Amniotic stem cell (primary cell): ENCODE measurements at places on chromosomes 7 and 10.

- DNase-seq = no peak
Measured at GRCh38 chr10:90947030-90947960, 26.4 kb upstream of the ANKRD1 start.

- DNase-seq = no peak
Measured at GRCh38 chr7:131224996-131225395, 102.7 kb upstream of the MKLN1 start.

- DNase-seq = no peak
Measured at GRCh38 chr10:103067956-103068355, 125.1 kb downstream of the NT5C2 start.

DNA sequence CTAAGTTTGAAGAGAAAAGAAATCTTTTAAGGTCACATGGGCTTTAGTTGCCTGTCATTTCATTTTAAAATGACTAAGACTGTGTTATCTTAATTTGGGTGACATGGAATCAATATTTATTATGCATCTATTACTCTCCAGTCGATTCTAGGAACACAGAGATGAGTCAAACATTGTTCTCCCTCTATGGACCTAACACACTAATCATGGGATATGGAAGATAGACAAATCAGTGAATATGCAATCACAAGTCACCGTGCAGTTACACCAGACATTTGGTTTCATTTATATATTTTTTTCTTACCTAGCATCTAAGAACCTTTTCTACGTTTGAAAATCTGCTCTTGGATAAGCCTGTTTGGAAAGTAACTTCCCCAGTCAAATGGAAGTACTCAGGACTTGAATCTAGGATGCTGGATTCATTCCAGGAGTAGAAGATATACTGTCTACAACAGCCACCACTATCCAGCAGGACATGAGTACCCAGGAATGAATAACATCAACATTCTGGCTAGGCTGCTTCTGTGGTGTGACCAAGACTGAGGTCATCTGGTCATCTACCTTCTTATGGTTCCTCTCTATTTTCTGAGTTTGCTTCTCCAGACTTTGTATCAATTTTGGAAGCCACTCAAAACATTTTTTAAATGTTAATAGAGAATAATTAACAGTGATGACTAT is 902.9 kb upstream of the LRRN3 start:
- no peak for DNase-seq

GRCh38 chr7:68155676-68156075 is 1159.0 kb downstream of the TYW1 start:
- no peak for DNase-seq

DNA sequence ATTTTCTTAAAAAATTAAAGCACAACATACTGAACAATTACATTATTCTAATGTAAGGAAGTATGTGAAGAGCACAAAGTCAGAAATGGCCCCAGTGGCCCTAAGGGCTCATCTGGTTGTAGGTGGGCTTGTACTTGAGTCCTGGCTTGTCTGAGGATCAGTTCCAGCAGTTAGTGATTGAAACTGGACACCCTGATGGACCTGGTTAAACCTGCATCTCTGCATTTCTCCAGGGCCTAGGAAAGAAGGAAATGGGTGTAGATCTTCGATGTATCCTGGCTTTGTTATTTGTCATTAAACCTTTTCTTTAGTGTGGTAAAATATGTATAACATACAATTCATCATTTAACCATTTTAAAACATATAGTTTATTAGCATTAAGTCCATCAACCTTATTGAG is 9.7 kb upstream of the AKR1C2 start:
- DNase-seq = no peak

- no peak for DNase-seq
Measured at GRCh38 chr10:101720606-101721230, 25.7 kb upstream of the FBXW4 start.

GRCh38 chr7:24879291-24879690 is 100.7 kb downstream of the OSBPL3 start:
- DNase-seq = no peak

GRCh38 chr7:150516956-150517745 is 2.5 kb downstream of the GIMAP7 start:
- no peak for DNase-seq

- DNase-seq = no peak
Measured at GRCh38 chr10:125707541-125708468, 11.7 kb upstream of the EDRF1 start.

- no peak for DNase-seq
Measured at GRCh38 chr7:46489106-46489505, 568.0 kb upstream of the IGFBP3 start.

GRCh38 chr7:23264916-23265458 is 18.4 kb downstream of the GPNMB start:
- no peak for DNase-seq

- DNase-seq = no peak
Measured at GRCh38 chr7:135808206-135808605, 59.6 kb upstream of the FAM180A start.

- DNase-seq = no peak
Measured at GRCh38 chr7:425794-426188, 93.9 kb downstream of the PDGFA start.

DNA sequence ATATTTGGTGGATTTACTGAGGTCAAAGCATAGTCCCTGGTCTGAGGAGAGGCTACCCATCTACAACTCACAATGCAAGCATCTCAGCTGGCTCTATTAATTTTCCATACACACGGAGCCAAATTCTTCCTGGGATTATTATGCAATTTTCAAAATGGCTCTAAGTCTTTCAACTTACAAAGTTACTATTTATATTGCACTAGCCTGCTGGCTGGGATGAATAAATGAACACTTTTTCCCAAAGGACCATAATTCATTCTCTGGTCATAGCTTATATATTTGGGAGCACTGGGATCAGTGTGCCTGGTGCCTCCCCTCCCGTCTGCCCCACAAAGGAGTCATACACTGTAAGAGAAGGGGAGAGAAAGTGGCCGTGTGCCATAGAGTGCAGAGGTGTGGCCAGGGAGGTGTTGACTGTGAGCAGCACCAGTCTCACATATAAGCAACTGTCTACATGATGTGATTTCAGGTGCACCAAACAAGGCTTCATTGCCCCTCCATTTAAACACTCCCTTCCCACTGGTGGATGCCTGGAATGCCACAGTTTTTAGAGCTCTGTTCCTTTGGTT is 88.6 kb downstream of the ZNF92 start:
- no peak for DNase-seq

DNA sequence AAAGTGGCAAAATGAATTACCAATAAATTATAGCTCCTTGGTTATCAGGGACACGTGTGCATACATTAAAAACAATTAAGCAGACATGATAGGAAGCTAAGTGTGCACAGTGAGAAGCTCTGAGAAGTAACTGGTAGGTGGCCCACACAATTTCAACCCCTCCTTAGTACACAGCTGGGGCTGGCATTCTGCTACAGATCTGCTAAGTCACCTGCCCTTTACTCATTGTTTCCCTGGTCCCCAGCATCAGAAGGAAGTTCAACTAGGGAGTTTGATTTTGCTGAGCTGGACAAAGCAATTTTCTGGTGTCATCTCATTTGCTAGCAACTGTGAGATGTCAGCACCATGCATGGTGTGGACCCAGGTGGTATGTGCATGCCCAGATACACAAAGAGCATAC is 424.1 kb upstream of the NPVF start:
- no peak for DNase-seq

GRCh38 chr10:125080984-125081383 is 79.4 kb downstream of the CTBP2 start:
- DNase-seq = no peak

DNA sequence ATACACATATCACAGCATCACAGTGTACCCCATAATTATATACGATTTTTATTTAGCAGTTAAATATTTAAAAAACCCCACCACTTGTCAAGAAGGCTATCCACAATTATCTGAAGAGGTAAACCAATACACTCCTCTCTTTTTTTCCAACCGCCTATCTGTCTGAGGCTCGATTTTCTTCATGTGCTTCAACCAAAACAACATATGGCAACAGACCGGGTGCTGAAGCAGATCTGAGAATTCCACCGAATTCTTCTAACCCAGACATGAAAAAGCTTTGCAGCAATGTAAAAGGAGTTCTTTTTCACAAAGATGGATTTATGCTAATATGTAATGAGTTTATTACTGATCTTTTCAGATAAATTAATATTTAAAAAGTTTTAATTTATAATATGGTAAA is 132.4 kb upstream of the RHEB start:
- DNase-seq = no peak

DNA sequence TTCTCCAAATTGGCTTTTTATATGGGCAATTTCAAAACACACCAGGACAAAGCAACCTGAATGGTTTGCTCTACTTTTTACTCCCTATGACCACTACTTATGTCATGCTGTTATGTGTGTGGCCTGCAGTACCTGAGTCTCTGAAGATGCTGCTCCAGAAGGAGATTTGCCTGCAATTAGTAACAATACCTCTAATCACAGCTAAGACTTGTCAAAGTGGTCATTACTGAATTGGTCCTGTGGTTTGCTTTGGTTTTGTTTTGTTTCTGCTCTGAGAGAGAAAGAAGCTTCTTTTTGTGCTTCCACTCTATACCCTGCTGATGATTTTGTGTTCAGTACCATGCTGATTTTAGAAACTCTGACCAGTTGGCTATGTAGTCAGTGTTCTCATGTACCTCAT is 25.5 kb downstream of the HGF start:
- no peak for DNase-seq

DNA sequence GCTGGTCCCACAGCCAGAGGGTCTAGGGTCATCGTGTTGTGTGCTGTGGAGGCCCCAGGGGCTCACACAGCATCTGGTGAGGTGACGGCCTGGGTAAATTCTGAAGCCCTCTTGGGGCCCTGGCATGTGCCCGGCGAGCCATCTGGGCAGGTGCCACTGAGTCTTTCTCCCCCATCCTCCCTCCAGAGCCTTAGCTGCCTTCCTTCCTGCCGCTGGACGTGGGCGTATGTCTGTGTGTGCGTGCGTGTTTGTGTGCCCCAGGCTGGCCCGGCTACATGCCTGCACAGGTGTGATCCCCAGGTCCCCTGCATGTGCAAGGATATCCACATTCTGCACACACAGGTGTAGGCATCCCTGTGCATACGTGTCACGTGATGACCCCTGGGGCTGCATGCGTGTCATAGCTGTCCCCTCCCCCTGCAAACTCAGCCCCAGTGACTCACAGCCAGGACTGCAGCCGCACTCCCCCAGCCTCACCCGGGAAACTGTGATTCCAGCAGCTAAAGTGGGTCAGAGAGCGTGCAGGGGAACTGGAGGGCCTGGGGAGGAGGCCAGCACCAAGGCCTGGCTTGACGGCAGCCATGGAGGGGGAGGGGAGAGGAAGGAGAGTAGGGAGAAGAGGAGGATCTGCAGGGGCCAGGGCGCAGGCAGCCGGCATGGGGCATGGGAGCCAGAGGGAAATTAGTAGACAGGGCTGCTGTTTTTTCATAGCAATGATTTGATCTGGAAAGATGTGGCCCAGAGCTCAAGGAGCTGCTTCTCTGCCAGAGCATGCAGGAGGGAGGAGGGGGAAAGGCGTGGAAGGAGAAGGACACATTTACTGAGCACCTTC is 46.4 kb downstream of the ELFN1 start:
- DNase-seq = no peak

- DNase-seq = no peak
Measured at GRCh38 chr7:102318482-102318971, 31.9 kb downstream of the SH2B2 start.

DNA sequence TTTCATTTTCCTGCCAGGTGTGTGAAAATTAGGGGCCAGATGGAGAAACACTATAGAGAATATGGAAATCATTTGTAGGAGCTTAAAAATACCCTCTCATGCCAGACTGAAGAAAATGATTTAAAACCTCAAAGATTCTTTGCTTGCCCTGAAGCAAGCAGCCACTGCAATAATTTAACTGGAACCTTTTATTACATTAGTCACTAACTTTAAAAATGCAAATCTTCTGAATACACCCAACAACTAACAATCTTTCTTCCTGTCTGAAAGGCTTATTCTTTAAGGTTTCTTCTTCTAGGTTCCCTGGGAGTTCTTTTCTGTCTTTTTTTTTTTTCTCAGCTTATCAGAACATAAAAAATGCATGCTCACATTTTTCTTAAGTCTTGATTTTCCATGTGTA is 238.5 kb upstream of the KMT2E start:
- DNase-seq = no peak

DNA sequence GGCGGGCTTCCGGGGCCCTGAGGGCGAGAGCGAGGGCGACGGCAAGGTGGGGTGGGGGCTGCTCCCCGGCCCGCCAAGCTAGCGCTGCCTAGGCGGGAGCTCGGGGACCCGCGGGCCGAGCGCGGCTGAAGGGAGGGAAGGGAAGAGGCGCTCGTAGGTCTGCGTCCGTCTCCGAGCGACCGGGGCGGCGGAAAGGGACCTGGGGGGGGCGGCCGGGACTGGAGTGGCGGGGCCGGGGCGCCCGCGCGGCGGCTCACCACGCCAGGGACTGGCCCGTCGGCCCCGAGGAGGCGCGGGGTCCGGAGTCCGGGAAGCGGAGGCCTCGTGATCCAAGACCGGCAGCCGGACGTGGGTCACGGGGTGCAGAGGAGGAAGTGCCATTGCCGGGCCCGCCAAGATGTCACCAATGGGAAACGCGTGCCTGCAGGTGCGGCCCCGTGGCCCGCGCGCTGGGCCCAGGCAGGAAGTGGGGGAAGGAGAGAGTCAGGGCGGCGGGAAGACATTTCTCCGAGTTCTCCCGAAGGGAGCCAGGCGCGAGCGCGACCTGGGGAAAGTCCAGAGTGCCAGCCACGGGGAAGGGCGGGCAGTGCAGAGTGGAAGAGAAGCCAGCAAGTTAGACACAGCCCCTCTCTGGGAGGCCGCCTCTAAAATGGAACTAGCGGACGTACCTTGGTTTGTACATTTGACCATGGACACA is 11.9 kb downstream of the HNRNPF start:
- peak; percentile 32 for DNase-seq

DNA sequence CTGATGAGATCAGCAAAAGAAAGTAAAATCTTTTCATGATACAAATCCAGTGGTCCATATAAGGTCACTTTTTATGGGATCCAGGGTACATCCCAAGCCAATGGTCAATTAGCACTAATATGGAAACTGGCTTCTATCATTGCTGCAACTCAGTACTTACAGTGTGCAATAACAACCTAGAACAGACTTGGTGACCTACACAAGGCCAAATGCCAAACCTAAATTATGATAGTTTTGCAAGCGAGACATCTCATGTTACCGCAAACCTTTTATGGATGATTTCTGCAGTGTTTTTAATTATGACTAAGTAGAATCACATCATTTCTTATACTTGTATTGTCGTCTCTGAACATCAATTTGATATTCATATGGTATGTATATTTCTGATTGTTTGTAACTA is 583.5 kb upstream of the SEMA3D start:
- peak; percentile 4 for DNase-seq

DNA sequence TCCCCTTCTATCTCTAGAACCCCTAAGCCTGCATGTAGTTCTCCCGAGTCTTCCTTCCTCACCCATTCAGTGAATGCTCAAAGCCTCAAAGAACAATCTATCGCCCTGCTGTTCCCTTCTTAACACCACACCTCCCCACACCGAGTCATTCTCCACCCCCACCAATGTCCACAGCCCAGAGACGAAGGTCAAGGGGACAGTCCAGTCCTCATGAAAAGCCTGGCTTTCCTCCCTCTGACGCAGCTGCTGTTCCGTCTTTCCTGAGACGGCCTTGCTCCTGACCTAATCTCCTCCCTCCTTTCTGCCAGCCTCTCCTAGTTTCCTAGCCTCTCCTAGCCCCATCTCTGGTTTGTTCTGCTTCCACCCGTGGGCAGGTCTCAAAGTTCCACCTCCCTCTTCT is 9.2 kb downstream of the MOSPD3 start:
- DNase-seq = no peak

- DNase-seq = no peak
Measured at GRCh38 chr10:110009736-110010475, 2.1 kb downstream of the ADD3 start.

- DNase-seq = no peak
Measured at GRCh38 chr7:145681159-145681558, 435.4 kb upstream of the CNTNAP2 start.
